NCI-H1436 (cell line): ENCODE measurements at places on chromosomes 6 and 20.

GRCh38 chr6:100258752-100259151, 206.0 kb downstream of the SIM1 start:
- DNase-seq, result no peak

- DNase-seq, result no peak
Measured at GRCh38 chr20:17786221-17786718, 86.5 kb downstream of the BANF2 start.

GRCh38 chr6:29510202-29510601, 22.4 kb upstream of the MAS1L start:
- no peak for DNase-seq

DNA sequence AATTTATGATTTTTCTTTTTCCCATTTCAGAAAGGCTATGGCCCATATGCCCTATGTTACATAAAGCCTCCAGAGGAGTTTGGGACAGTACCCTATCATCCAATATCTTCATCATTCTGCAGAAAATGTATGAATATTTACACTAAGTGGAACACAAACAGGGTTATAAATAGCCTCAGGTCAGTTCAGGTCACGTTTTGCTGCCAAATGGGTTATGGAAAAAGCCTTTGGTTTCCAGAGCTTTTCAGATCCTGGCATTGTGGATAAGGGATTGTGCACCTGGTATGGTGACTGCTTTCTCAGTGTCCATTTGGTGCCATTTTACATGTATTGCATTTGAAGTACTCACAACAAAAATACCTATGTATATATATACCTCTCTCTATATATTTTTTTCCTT, 29.4 kb downstream of the UTRN start:
- no peak for DNase-seq

- DNase-seq, result no peak
Measured at GRCh38 chr6:161013695-161014094, 22.1 kb downstream of the MAP3K4 start.

DNA sequence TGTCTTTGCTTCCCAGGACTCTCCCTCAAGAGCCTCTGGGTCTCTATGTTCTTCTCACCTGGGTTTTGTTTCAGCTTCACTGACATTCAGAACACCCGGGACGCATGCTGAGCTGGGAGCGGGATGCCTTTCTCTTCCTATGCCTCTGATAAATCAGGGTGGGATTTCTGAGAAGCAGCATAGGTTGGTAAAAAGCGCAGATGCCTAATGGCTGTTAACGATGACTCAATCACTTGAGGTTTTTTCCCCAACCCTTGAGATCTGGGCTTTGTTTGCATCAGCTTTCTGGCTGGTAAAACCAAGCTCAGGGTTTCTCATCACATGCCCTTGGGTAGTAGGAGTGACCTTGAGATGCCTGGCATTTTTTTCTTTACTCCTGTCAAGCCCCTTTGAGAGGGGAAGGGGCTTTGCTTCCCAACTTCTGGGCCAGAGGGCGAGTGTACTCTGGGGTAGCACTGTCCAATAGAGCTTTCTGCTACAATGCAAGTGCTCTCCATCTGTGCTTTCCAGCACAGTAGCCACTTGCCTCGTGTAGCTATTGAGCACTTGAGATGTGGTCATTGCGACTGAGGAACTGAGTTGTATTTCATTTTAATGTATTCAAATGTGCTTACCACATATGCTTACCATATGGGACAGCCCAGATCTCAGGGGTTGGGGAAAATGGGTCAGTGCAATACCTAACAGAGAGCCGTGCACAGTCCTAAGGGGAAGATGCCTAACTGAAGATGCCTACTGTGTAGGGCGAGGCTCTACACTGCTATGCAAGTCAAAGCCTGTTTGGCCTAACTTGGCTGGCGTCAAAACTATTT, 69.1 kb downstream of the PPP1R14C start:
- DNase-seq, result no peak

- no peak for DNase-seq
Measured at GRCh38 chr6:152969688-152970418, 13.0 kb downstream of the FBXO5 start.

DNA sequence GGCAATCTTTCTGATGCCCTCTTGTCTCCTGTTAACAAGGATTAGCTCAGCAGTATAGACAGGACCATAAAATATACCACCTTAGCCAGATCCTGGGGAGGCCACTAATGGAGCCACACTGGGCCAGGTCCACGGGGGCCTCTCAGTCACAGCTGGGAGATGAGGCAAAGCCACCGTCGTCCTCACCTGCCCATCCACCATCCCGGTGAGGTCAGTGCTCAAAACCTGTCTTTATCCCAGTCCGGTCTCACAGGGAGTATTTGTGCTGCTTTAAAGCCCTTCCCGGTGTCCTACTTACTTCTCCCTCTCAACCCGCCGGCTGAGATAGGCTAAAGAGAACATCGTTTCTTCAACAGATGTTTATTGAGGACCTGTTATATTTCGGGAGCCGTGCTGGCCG, 104.3 kb downstream of the EDN3 start:
- no peak for DNase-seq

DNA sequence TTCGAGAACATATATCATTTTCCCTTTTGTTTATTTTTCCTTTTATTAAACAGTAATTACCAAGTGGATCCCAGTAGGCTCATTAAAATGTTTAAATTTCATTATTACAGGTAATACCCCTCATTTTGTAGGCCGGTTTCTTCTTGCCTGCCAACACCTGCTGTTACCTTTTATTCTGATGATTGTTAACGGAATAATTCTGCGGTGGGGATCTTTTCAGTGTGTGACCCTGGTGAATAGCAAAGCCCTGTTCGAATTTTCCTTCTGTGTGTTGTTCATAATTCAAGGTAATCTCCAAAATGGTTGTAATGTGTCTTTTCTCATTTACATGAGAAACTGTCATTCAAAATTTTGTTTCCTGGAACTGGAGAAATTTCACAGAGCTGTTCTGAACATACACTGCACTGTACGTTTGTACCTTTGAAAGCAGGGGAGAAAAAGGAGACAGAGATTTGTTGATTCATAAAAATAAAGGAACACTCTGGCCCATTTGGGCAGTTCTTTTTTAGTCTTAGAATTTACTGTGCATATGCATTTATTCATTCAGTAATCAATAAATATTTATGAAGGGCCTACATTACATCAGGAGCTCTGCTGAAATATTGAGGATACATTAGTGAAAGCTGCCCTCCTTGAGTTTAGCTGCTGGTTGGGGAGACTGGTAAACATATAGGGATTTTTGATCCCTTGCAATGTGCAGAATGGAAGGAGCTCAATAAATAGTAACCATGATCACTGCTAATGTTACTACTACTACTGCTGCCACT, 502.0 kb downstream of the QKI start:
- peak; percentile 85 for DNase-seq

- no peak for DNase-seq
Measured at GRCh38 chr20:47355489-47356219, 845 bp downstream of the ZMYND8 start.

- DNase-seq, result no peak
Measured at GRCh38 chr6:7496266-7496875, 45.1 kb upstream of the DSP start.

GRCh38 chr6:97842521-97842920, 559.5 kb upstream of the MMS22L start:
- no peak for DNase-seq
